ENCODE measurements at places on chromosomes 16 and 17. TPM values are rescaled to one million over a fixed set of nuclear protein-coding genes. Genes with fewer than 3 reads are reported as not detected.

Gene SEPTIN1
- 8.4 TPM for total RNA-seq

Gene EMP2
- 27.6 TPM for total RNA-seq

- DNase-seq, result no peak
These were observed 1417.0 kb upstream of the CDH8 start for GRCh38 chr16:63453261-63453660.

DNA sequence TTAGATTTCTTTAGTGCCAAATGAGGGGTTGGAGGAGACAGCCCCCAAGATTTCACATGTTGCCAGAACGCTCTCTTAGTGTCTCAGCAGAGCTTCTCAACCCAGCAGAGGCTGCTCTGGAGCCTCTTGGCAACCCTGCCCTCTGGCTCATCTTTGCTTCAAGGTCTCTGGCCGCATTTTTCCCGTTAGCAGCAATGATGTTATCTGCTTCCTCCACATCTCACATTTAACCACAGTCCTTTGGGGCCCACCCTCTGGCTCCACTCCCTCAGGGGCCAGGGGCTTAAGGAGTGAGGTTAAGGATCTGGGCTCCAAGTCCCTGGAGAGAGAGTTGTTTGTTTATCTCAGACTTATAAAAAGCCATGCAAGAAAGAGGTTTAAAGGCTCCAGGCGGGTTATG lies 3.3 kb upstream of the XYLT1 start:
- no peak for DNase-seq

DNA sequence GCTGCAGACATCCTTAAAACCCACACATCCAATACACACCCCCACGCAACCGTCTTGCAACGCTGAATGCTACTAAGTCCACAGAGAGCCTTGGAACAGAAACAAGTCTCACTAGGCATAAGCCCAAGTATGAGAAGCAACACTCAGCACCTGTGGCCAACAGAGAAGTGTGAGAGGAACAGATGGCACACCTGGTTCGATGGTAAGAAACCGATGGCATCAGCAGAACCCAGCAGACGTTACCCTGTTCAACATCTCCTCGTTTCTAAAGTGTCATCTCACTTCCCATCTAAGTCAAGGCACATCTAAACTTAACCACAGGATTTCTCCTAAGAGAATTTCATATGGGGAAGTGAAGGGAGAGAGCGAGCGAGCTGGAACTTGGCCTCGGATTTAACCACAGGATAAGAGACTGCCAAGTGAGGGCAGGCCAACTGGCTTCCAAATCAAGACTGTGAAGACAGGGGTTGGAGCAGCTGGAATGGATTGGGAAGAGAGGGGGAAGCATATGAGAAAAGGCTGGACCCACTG lies 41.0 kb downstream of the NXPH3 start:
- no peak for DNase-seq

DNA sequence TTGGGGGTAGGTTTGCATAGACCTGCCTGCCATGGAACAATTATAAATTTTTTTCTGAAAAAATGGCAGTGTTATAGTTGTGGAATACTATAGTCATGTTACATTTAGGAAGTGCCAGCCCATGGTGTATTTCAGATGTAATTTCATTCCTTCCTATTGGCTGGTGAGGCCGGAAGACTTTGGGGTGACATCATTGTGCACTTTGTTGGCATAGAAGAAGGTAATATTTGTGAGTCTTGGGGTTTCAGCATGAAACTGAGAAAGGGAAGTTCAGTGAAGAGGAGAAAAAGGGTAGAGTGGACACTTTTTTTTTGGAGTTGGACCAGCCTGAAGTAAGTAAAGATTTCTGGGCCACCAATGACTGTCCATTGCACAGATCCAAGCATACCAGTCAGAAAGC lies 16.0 kb upstream of the HEATR6 start:
- peak; percentile 46 for DNase-seq

- DNase-seq, result no peak
These were observed 3.6 kb upstream of the LHX1 start for GRCh38 chr17:36933512-36934143.

DNA sequence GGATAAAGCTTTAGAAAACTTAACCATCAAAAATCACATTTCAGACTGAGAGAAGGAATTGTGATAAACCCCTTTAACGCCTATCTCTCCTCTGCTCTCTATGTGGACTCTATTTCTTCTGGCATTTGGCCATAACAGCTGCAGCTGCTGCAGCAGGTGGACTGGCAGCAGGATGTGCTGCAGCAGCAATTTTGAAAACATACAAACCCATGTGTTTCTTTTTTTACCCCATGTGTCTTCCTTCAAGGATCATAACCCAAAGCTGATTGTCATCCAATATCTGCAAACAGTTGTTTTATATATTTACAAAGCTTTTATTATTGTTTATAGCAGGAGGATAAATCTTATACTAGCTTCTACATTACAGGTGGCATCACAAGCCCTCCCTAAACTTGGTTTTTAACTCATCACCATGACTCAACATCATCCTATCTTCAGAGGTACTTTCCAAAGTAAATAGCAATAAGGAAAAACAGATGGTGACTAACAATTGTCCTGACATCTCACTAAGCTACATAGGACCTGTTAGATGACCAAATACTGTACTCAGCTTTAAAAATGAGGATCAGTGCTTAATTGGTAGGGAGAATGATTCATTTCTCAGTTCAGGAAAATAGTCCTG lies 14.5 kb upstream of the KRTAP9-2 start:
- DNase-seq, result no peak

- DNase-seq, result no peak
These were observed 57.1 kb upstream of the ANKFN1 start for GRCh38 chr17:56096026-56096810.

DNA sequence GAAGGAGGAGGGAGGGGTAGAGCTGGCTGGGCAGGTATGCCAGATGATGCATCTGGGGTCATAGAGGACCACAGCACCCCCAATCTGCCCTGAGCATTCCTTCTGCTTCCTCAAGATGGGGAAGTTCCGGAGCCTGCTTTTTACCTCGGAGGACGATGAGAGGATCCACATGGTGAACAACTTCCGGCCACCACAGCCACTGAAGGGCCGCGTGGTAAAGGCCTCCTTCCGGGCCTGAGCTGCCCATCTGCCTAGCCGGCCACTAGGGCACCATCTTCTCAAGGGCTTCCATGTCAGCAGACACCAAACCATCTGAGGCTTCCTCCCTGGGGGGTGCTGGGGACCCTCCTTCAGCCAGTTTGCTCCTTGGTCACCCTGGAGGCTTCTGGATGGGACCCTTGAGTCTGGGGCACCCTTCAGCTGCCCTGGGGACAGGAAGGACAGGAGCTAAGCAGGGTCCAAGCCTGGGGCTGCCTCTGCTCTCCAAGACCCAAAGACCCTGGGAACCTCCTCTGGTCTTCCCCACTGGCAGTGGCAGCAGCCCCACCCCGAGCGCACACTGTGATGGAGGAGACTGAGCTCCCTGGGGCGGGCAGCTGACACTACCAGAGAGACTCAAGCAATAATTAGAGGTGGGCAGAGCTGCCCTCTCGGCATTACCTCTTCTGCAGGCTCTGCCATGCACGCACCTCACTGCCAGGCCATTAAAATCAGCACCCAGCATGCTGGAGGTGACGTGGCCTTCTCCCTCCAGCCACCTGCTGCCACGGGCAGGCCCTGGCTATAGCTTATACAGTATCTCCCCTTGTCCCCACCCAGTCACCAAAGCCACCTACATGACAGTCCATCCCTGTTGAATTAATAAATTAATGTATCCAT lies 9.3 kb downstream of the CA7 start:
- DNase-seq, result no peak

Data from Peyer's patch (tissue), 4 donors.